RPMI7951 (cell line): ENCODE measurements at places on chromosomes 16 and 17. TPM values are rescaled to one million over a fixed set of nuclear protein-coding genes. Genes with fewer than 3 reads are reported as not detected.

- DNase-seq, result peak; percentile 33
These were observed 71.0 kb upstream of the ATF7IP2 start for GRCh38 chr16:10314811-10315210.

The C17orf50 gene
- total RNA-seq, result not detected in 2 replicates

The CDYL2 gene
- under 0.01 and 1.6 TPM in 2 replicates for total RNA-seq

The ANKRD40 gene
- total RNA-seq, result 26.0 and 30.0 TPM in 2 replicates
